ENCODE measurements at places on chromosomes 5 and 9. TPM values are rescaled to one million over a fixed set of nuclear protein-coding genes. Genes with fewer than 3 reads are reported as not detected.

Gene ADGRD2
- not detected for total RNA-seq

Gene CARD9
- total RNA-seq: 3.3 TPM

DNA sequence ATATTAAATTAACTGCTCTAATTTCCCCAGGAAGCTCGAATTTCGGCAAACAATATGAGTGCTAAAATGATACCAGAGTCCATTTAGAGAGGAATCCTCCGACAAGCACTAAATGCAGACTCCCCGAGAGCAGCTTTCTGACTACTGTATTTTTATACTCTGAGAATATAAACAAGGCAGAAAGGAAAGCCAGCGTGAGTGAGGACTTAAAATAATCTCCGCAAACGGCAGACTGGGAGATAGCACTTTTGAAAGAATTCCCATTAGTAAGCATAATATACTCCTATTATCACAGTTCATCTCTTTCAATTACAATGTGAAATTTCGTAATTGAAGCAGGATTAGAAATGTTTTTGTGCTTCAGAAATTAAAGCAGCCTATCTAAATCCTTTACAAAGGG lies 269.4 kb upstream of the PANK3 start:
- DNase-seq: no peak

- DNase-seq: no peak
Measured at GRCh38 chr9:1083325-1083913, 33.3 kb downstream of the DMRT2 start.

DNA sequence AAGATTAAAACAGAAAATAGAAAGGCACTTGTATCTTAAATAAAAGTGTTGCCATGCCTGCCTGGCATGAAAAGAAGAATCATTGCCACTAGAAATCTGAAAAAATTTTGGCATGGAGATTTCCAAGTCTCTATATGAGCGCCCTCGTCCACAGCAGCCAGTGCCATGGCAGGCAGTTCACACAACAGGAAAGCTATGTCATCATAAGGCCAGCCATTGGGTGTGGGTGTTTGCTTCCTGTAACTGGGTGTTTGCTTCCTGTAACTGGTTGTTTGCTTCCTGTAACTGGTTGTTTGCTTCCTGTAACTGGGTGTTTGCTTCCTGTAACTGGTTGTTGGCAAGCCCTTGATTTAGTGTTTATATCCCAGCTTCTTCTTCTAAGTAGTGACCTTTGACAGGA lies 446.7 kb downstream of the IRX1 start:
- no peak for DNase-seq

GRCh38 chr9:80586786-80587330 lies 1015.1 kb downstream of the TLE4 start:
- no peak for DNase-seq

GRCh38 chr9:94150890-94151650 lies 66.8 kb downstream of the PTPDC1 start:
- no peak for DNase-seq

DNA sequence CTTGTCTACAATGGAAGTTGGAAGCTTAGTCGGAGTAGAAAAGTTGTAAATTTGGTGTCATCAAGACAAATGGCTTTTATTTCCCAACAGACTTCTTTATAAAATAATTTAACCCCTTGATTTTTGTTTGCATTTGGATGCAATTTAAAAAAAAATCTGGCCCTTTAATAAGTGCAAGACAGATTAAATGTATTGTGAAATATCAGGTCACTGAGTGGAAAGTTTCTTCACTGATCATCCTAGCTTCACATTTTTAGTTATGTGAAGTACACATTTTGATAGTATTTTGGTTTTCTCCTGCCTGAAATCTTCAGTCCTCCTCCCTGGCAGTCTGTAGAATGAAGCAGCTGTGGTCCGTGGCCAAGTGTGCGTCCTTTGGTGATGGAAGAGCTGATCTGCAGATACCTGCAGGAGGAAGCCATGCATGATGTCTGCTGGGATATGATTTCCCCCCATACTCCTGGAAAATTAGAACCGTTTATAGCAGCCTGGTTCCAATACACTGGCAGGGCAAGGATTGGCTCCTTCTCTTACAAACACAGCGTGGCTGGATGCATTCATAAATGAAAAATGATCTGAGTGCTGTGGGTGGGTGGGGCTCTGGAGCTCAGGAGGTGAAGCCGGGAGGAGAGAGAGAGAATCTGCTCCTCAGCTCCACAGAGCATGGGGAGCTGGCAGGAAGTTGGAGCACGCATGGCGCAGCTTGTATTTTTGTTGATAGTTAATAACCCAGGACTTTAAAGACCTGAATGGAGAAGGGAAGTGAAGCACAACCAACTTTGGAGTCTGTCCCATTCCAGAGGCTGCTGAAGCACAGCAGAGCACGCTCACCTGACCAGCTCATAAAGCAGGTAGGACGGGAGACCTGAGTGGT lies 238.4 kb downstream of the GOLPH3 start:
- no peak for DNase-seq

All from breast epithelium (tissue), 4 donors.